Neural progenitor cell (in vitro differentiated cells): ENCODE measurements at places on chromosomes 1 and 21.

DNA sequence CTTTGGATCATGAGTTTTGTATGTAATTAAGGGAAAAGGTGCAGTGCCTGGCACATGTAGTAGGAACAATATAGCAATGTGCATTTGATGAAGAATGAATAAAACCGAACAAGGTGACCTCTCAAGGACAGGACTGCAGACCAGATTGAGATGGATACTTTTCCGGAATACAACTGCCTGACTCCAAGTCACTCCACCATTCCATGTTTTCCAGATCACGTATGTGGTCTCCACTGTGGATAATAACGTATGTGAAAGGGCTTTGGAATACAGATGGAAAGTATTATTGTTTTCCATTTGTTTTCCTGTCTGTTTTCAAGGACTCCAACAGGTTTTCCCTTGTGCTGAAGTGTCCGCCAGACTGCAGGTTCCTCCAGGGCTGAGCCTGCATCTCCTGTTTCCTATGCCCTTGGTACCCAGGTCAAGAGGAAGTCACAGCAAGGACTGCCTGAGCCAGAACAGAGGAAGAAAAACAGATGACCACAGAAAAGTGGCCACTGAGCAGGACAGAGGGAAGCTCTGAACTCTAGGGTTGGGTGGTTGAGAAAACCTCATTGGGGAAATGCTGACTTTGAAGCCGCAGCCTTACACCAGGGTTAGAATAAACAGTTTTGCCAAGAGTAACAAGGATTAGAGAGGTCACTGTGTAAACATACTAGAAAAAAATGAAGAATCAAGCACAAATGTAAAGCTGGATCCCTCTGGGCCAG, 4.0 kb downstream of the CFAP45 start:
- DNase-seq: no peak

GRCh38 chr1:212111536-212111935, 76.0 kb downstream of the DTL start:
- DNase-seq: no peak

GRCh38 chr1:110829955-110830553, 42.9 kb upstream of the CD53 start:
- peak; percentile 72 for DNase-seq

- no peak for DNase-seq
Observed at GRCh38 chr1:103243481-103243880, 135.2 kb upstream of the COL11A1 start.

DNA sequence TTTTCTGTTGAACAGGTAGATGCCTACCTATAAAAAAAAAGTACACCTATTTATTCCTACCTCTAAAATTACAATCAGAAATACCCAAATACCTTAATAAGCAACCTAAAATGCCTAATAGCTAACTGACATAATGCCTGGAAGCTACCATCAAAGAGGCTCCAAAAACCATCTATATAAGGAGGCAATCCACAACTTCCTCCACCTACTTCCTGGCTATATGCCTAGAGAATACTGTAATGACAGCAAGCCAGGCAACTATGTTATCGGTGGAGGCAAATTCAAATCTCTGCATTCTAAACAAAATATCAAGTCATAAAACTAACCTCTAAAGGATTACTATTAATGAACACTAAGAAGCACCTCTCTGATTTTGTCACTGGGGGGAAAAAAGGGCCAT, 10.1 kb downstream of the ZNF644 start:
- no peak for DNase-seq

- no peak for DNase-seq
Observed at GRCh38 chr1:1166642-1167397, 6.9 kb upstream of the TTLL10 start.

- DNase-seq: peak; percentile 41
Observed at GRCh38 chr1:41314376-41315145, 46.7 kb upstream of the FOXO6 start.

- peak; percentile 92 for DNase-seq
Observed at GRCh38 chr1:113042285-113043143, 30.5 kb upstream of the LRIG2 start.

DNA sequence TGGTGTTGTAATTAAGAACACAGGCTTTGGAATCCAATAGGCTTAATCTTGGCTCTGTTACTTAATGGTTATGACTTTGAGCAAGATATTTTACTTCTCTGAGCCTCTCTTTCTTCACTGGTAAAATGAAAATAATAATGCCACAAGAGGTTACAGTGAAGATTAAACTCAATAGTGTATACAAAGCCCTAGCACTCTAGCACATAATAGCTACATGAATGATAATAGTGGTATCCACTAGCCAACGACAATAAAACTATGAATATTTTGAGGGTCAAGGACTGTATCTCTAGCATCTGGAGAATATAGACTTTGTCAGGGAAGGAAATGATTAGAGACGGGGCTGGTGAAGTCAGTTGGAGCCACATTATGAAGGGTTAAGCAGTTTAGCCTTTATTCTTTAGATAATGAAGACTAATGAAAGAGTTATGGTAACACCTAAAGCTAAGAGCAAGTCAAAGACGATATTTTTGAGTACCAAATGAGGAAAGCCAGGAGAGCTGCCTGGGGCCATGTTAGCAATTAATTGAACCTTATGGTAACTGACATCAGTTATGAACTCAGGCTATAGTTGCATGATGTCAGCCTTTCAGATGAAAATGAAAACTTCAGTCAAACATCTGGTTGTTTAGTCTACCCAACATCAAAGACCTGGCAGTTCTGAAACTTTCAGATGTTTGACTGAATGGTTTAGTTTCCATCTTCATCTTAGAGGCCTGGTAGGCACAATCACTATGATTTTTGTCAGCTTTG, 32.8 kb upstream of the RNF11 start:
- no peak for DNase-seq

GRCh38 chr1:40981691-40982448, 2.4 kb downstream of the CTPS1 start:
- DNase-seq: peak; percentile 6

GRCh38 chr1:228378090-228378872, 28.4 kb downstream of the TRIM11 start:
- DNase-seq: peak; percentile 83

DNA sequence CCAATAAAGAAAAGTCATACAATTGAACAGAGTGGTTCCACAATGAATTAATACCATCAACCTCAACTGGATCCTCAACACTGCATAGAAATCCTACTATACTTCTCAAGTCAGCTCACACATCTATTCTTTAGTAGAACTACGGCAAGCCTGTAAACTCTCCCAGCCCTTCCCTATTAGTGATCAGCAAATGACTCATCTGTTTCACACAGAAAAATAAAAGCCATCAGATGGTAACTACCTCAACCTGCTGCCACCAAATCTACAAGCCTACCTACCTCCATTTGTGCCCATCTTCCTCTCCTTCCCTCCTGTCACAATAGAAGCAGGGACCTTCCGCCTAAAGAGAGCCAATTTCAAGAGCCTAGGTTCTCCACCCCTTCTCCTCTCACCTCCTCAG, 63.6 kb downstream of the DMAP1 start:
- DNase-seq: no peak

DNA sequence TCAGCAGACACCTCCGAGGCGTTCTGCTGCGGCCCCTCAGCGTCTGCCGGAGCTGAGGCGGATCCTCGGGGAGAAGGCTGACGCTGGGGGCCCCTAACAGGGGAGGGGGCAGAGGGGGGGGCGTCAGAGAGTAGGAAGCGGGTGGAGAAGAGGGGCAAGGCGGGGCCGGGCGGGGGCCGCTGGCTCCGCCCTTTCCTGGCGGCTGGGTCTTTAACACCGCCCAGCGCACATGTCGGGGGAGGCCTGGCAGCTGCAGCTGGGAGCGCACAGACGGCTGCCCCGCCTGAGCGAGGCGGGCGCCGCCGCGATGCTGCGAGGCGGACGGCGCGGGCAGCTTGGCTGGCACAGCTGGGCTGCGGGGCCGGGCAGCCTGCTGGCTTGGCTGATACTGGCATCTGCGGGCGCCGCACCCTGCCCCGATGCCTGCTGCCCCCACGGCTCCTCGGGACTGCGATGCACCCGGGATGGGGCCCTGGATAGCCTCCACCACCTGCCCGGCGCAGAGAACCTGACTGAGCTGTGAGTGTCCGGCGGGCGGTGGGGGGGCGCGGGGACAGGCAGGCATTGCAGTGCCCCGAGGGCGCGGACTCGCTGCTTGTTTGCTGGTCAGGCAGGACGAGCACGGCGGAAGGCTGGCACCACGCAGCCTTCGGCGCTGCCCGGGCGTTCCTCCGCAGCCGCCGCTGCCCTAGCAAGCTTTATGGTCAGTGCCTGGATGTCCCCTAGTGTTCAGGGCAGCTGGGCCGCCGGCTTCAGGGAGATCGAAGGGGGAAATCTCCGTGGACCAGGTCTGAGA, at the start of gene NTRK1:
Gene NTRK1, plus strand, starts transcription at position 238 of the 796 bp plus-strand sequence. Its CDS starts 70 bp downstream, at position 308.
- DNase-seq: peak; percentile 83

DNA sequence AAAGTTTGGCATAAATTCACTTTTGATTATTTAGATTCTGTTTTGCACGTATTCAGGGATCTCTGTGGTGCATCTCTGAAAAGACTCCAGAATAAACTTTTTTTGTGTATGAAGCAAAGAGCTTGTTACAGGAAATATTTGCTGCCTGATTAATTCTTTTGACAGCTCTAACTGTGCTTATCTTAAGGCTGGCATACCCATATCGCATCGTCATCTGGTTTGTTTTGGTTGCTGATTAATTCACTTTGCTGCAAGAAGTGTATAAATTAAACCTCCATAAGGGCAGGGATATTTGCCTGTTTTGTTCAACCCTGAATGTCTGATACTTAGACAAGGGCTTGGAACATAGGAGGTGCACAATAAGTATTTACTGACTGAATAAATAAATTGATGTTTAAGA, 17.5 kb upstream of the DUSP10 start:
- DNase-seq: no peak

GRCh38 chr1:9520411-9520810, 18.9 kb upstream of the SLC25A33 start:
- DNase-seq: no peak

GRCh38 chr1:20589331-20590278, 708 bp downstream of the CDA start:
- DNase-seq: peak; percentile 21

- peak; percentile 35 for DNase-seq
Observed at GRCh38 chr1:81312272-81312754, 488.4 kb upstream of the ADGRL2 start.

- DNase-seq: no peak
Observed at GRCh38 chr21:40047993-40048730, 180.9 kb downstream of the PCP4 start.

- no peak for DNase-seq
Observed at GRCh38 chr1:205913451-205914154, 29.7 kb downstream of the SLC26A9 start.

- no peak for DNase-seq
Observed at GRCh38 chr1:200900877-200901276, 6.2 kb downstream of the INAVA start.

- DNase-seq: peak; percentile 88
Observed at GRCh38 chr1:82485591-82486369, 685.0 kb downstream of the ADGRL2 start.

- DNase-seq: peak; percentile 20
Observed at GRCh38 chr1:19179597-19180264, 30.3 kb downstream of the UBR4 start.

GRCh38 chr1:9128166-9128519, 759 bp downstream of the GPR157 start:
- no peak for DNase-seq

DNA sequence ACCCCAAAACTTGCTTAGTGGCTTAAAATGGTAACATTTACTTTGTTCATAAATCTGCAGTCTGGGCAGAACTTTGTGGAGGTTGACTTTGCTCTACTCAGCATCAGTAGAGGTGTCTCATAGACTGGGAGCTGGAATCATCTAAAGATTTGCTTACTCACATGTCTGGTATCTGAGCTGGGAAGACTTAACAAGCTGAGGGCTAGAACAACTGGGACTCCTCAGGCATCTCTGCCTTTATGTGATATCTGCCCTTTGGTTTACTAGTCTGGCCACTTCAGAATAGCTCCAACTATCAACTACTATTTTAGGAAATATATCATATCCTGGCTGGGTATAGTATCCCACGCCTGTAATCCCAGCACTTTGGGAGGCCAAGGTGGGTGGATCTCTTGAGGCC, 82.5 kb downstream of the C4BPA start:
- no peak for DNase-seq

- DNase-seq: peak; percentile 91
Observed at GRCh38 chr21:31866077-31866511, 6.7 kb upstream of the HUNK start.

DNA sequence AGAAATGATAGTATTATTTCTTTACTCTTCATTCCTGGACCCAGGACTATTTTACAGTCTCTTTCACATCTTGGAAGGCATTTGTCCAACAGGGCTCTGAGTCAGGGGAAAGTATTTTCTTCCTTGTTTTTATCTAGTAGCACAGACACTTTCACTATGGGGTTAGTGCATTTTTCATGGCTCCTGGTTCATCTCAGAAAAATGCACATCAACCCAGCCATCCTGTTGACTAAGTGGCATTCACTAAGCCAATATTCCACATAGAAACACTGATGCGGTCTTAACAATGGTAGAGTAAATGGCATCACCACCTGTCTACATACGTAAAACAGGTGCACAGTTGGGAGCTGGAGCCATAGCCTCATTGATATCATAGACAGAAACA, 87.4 kb upstream of the C1orf21 start:
- DNase-seq: no peak
